Cardiac atrium fibroblast (primary cell): ENCODE measurements at places on chromosomes 6 and 20. TPM values are rescaled to one million over a fixed set of nuclear protein-coding genes. Genes with fewer than 3 reads are reported as not detected.

The DLK2 gene
- total RNA-seq = 1.3 and 1.8 TPM in 2 replicates

The METTL24 gene
- not detected in 2 replicates for total RNA-seq

The OR2J2 gene
- not detected in 2 replicates for total RNA-seq

The TGM3 gene
- not detected in 2 replicates for total RNA-seq

The TSBP1 gene
- not detected in 2 replicates for total RNA-seq

The KIF16B gene
- 7.0 and 8.3 TPM in 2 replicates for total RNA-seq

The EPHA7 gene
- total RNA-seq = under 0.01 and 0.65 TPM in 2 replicates

The NCOA6 gene
- total RNA-seq = 8.7 and 9.4 TPM in 2 replicates

The SLC52A3 gene
- total RNA-seq = not detected in 2 replicates

The HLA-DRA gene
- total RNA-seq = 0.16 TPM in 1 of 2 replicates, not detected in the other

The ARG1 gene
- total RNA-seq = not detected in 2 replicates

The ITCH gene
- total RNA-seq = 39.0 and 41.5 TPM in 2 replicates

The LHFPL5 gene
- not detected in 2 replicates for total RNA-seq

The ABHD16B gene
- not detected in 2 replicates for total RNA-seq

The ECT2L gene
- under 0.01 TPM in 1 of 2 replicates, not detected in the other for total RNA-seq

The SEL1L2 gene
- total RNA-seq = not detected in 2 replicates

The BEND3 gene
- total RNA-seq = 0.90 and 1.1 TPM in 2 replicates

The APOBEC2 gene
- total RNA-seq = not detected in 2 replicates

The TEAD3 gene
- total RNA-seq = 12.5 and 13.0 TPM in 2 replicates

The VGLL2 gene
- total RNA-seq = not detected in 2 replicates

The SLC22A7 gene
- not detected in 2 replicates for total RNA-seq

The PHACTR2 gene
- 72.8 and 110 TPM in 2 replicates for total RNA-seq

The RIN2 gene
- 22.4 and 22.5 TPM in 2 replicates for total RNA-seq

The EEF1A2 gene
- 2.4 and 2.5 TPM in 2 replicates for total RNA-seq

The CCNC gene
- total RNA-seq = 54.4 and 70.2 TPM in 2 replicates

The SCUBE3 gene
- 0.32 and 2.0 TPM in 2 replicates for total RNA-seq

The SEMG1 gene
- not detected in 2 replicates for total RNA-seq

The CDH22 gene
- total RNA-seq = not detected in 2 replicates

The CD40 gene
- total RNA-seq = 7.8 and 13.3 TPM in 2 replicates

The UCKL1 gene
- total RNA-seq = 14.9 and 17.3 TPM in 2 replicates

The HSP90AB1 gene
- total RNA-seq = 654 and 695 TPM in 2 replicates

The FILIP1 gene
- 2.7 and 5.7 TPM in 2 replicates for total RNA-seq

The SIRPG gene
- total RNA-seq = not detected in 2 replicates

The CLPSL2 gene
- not detected in 2 replicates for total RNA-seq

The TNFRSF21 gene
- 29.8 and 44.2 TPM in 2 replicates for total RNA-seq

The IRF4 gene
- total RNA-seq = 0.16 TPM in 1 of 2 replicates, not detected in the other

The PPP1R16B gene
- total RNA-seq = 0.49 and 0.54 TPM in 2 replicates

The RIPOR3 gene
- total RNA-seq = 2.5 and 4.2 TPM in 2 replicates

The FUCA2 gene
- 65.1 and 65.2 TPM in 2 replicates for total RNA-seq

The PRR18 gene
- total RNA-seq = not detected in 2 replicates

The PRND gene
- under 0.01 and 0.81 TPM in 2 replicates for total RNA-seq

The ZNF831 gene
- total RNA-seq = not detected in 2 replicates

The POU5F1 gene
- total RNA-seq = not detected in 2 replicates

The RAB5IF gene
- total RNA-seq = 98.3 and 102 TPM in 2 replicates

The OARD1 gene
- total RNA-seq = 8.7 and 8.9 TPM in 2 replicates

The POM121L2 gene
- not detected in 2 replicates for total RNA-seq
